ENCODE measurements at places on chromosomes 1 and 21. TPM values are rescaled to one million over a fixed set of nuclear protein-coding genes. Genes with fewer than 3 reads are reported as not detected.

- DNase-seq: no peak
These were observed 10.5 kb upstream of the LELP1 start for GRCh38 chr1:153192697-153193096.

DNA sequence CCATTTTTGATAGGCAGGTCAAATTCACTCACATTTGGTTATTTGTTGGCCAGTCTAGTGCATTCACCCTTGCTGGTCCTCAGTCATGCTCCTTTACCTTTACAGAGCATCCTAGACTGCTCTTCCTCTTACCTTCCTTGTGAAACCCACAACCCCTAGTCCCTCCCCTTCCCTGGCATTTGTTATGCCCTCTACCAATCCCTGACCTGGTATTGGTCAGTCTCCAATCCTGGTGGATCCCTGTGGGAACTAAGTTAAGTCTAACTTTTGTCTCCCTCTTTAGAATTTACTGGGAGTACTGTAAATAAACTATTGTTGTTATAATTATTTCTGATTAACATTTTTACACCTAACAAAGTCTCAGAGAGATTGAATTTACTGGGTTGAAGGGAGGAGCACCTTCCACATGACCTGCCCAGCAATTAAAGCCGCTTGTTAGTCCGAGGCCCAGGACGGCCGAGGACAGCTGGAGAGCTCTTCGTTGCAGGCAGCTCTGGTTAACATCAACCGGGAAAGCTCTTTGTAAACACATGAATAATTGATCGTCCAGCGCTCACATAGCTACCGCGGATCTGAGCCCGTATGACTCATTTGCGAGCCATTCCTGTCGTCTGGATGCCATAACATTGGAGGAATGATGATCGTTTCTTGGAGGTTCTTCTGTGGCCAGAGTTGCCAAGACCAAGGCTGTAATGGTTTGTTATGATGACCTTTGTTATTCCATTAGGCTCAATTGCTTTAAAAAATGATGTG, 31.9 kb downstream of the MTARC1 start:
- DNase-seq: no peak

GRCh38 chr21:45505416-45506021, 36.7 kb downstream of the SLC19A1 start:
- DNase-seq: no peak

- no peak for DNase-seq
These were observed 82.0 kb downstream of the LRRC53 start for GRCh38 chr1:74430342-74430934.

DNA sequence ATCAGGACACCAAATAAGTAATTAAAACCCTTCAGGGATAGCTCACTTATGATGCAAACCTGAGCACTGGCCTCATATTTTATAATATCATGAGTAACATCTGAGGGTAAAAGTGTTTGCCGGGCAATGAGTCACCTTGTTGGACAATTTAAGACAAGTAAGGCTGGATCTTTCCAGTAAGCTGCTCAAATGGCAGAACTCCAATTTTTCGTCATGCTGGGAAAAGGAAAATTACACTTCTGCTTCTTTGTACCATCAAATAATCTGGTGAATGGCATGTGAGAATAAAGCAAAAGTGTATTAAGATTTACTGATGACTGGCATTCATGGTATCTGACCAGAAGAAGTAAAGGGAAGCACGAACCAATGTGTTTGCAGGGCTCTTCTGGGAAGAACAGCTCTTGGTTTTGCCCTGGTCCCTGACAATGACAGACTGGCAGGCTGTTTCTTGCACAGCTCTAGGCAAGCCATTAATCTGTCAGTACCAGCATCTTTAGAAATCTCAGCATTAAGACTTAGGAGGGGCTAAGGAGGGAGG, 392.2 kb downstream of the VAV3 start:
- no peak for DNase-seq

- DNase-seq: no peak
These were observed 1104.9 kb upstream of the TMPRSS15 start for GRCh38 chr21:19508442-19508841.

DNA sequence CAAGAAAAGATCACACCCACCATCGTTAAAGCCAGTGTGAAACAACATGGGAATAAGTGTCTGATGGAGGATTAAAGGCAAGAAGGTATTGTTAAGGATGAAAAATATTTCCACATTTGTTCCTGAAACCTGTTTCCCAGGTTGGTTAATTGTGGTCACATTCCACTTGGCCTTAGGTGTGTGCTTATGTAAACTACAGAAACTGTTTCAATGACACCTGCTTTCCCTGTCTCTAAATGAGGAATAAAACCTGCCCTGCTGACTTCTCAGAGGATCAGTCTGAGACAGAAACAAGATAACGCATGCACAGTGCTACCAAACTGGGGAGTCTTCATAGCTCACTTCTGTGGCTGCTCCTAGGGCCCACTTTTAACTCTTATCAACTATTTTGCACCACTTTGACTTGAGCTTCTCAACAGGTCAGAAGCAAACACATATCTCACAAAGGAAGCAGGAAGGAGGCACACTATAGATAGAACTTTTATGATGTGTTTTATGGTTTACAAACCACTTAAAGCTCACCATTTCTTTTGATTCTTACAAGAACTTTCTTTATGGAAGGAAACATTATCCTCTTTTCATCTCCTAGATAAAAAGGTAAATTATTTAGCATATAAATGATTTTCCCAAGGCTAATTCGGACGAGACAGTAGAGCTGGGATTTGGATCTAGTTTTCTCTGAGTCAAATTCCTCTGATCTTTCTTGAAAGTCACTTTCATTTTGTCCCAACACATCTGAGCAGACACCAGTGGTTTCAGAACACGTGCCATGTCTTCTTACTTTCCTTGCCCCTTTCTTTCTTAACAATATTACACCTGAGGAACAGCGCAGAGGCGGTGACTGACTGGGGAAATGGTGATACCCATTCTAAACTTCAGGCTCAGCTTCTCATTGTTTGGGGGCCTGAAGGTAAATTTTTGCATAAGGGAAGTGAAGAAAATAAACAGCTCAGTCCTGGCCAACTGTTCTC, 33.4 kb downstream of the CYP2J2 start:
- no peak for DNase-seq

GRCh38 chr1:179021873-179022272, 3.8 kb upstream of the FAM20B start:
- DNase-seq: no peak

DNA sequence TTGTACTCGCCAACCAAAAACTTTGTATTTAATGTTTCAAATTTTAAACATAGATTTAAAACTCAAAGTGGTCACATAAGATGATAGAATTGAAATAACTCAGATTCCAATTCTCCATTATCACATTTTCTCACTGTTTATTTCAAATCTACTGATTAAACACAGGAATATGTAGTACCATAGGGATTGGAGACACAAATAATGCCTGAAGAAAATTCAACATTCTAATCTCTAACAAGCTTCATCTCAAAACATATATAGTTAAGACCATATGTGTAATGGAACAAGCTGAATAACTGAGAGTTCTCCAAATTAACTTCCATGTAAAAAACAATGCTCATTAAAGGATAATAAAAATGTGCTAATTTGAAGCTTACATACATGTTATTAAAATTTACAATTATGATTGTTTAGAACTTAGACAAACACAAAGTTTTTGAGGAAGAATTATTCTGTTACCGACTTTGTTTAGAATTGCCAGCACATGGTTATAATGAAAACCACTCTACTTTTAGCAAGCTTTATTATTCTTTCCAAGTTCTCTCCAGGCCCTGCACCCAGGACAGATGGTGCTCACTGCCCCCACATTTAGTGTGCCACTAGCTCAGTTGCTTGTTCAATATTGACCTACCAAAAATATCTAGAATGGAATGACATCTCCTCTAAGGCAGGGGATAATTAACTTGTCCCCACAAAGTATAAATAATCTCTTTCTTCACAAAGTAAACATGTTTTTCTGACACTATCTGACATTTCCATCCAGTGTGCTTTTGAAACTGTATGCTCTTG, 467.2 kb downstream of the TTLL7 start:
- no peak for DNase-seq

- no peak for DNase-seq
These were observed 614.7 kb downstream of the LTN1 start for GRCh38 chr21:28378026-28378425.

DNA sequence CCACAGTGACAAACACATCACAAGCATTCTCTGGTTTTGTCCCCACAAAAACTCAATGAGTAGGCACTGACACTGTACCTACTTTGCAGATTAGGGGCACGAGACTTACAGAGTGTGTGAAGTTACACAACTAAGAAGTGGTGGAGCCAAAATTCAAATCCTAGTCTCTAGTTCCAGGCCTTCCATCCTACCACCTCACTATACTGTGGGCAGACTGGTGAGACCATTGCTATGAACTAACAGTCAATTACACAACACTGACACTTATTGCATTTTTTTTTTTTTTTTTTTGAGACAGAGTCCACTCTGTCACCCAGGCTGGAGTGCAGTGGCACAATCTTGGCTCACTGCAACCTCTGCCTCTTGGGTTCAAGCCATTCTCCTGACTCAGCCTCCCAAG, 71.4 kb downstream of the KCNN3 start:
- DNase-seq: no peak

DNA sequence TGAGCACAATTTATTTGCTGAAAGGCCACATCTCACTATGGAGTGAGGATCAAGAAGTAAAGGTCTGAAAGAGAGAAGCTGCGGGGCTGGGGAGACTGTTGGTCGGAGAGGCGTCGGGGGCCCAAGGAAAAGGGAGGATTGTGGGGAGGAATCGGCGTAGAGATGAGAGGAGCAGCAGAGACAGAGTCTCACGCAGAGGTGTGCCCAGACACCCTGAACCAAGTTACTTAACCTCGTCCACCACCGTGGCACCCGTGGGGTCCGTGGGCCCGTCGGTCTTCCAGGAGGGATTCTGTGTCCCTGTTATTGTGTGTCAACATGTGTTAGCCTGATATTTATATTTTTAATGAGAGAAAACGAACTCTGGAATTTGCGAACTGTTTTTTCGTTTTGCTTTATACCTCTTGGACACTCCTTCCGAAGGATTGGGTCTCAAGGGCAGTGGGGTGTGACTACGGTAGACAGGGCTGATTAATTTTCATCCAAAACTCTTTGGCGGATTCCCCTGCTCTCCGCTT, 3.8 kb upstream of the NBPF1 start:
- peak; percentile 10 for DNase-seq

GRCh38 chr1:41382480-41383090, 21.4 kb downstream of the FOXO6 start:
- peak; percentile 65 for DNase-seq

DNA sequence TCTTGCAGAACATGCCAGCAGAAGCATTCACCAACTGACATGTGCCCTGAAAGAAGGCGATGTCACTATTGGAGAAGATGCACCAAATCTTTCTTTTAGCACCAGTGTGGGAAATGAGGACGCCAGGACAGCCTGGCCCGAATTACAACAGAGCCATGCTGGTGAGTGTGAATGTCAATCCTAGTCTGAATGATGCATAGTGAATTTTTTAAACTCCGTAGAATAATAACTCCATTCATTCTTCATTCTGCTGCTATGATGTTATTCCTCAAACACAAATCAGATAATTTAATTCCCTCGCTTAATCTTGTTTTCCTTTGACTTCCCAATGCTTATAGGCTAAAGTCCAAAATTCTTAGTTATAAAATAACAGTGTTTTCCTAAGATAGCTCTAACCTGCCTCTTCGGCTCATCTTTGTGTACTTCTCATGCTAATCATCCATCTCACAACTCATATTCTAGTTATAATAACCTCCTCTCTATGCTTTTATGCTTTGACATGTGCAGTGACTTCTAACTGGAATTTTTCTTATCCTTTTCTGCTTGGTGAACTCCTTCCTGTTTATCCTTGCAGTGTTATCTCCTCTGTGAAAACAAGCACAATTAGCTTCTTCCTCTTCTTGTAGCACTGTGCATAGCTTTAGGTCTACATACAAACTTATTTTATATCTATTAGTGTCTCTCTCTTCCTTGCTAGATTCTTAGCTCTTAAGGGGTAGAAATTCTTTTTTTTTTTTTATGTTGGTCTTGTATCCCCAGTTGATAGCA, 14.4 kb downstream of the SDCCAG8 start:
- no peak for DNase-seq

DNA sequence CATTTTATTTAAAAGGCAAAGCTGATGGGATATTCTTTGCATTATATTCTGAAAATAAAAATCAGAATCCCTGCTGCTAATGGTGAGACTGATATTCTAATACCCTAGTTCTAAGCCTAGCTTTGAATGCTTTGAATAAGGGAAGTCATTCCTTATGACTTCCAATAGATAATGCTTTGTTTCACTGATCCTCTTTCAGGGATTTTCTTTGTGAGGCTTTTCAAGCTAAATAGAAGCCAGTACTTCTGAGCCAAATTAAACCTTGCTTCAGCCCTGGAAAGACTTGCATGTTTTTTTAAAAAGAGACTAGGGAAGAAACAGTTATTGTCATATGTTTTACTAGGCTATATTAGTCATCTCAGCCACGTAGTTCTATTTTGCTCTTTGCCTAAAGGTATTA, 68.5 kb upstream of the CACYBP start:
- no peak for DNase-seq

- no peak for DNase-seq
These were observed 16.1 kb upstream of the IFFO2 start for GRCh38 chr1:18972531-18972930.

GRCh38 chr1:180927348-180927747, 14.7 kb downstream of the KIAA1614 start:
- peak; percentile 66 for DNase-seq

- no peak for DNase-seq
These were observed 200.4 kb downstream of the HMCN1 start for GRCh38 chr1:185934476-185935189.

- no peak for DNase-seq
These were observed 66.6 kb downstream of the PIK3CD start for GRCh38 chr1:9718006-9718680.

DNA sequence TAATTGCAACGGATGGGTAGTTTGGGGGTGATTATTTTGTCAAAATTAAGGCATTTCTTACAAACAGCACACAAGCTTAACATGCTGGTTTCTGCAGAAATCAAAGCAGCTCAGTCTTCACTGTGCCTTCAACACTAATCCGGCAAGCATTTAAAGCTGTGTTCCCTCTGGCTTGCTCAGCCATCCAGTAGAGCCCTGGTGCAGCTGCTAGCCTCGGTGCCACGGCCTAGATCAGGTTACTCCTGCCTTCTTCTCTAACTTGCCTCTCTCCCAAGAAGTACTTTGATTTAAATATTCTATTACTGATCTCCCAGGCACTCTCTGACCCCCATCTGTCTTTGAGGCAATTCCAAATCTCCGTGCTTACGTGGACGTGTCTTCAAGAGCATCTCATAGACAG, 85.6 kb downstream of the GREM2 start:
- no peak for DNase-seq

GRCh38 chr1:109530457-109531087, 9.1 kb upstream of the GPR61 start:
- no peak for DNase-seq

GRCh38 chr1:6962478-6962995, 177.3 kb downstream of the CAMTA1 start:
- DNase-seq: peak; percentile 73

Gene SCAMP3
- total RNA-seq: 59.8 TPM

Gene EPHB2
- 0.34 TPM for total RNA-seq

Gene CD52
- 3.0 TPM for total RNA-seq

Gene LHX4
- not detected for total RNA-seq

Gene CHML
- total RNA-seq: 7.4 TPM

Gene NR5A2
- 1.3 TPM for total RNA-seq

Gene GUCA2A
- total RNA-seq: not detected

Gene FAM151A
- 1.9 TPM for total RNA-seq

Gene PDE9A
- total RNA-seq: 1.6 TPM

Gene TRIM67
- total RNA-seq: 0.09 TPM

Gene SLC1A7
- 0.46 TPM for total RNA-seq

Gene MATN1
- total RNA-seq: not detected

Gene RAVER2
- total RNA-seq: 18.9 TPM

Gene BCL2L15
- total RNA-seq: not detected

Gene MXRA8
- total RNA-seq: 7.2 TPM

Gene CCSAP
- total RNA-seq: 4.6 TPM

Gene MARK1
- 18.8 TPM for total RNA-seq

Gene SNRNP40
- total RNA-seq: 21.3 TPM
